ENCODE measurements at places on chromosomes 11 and 22.

DNA sequence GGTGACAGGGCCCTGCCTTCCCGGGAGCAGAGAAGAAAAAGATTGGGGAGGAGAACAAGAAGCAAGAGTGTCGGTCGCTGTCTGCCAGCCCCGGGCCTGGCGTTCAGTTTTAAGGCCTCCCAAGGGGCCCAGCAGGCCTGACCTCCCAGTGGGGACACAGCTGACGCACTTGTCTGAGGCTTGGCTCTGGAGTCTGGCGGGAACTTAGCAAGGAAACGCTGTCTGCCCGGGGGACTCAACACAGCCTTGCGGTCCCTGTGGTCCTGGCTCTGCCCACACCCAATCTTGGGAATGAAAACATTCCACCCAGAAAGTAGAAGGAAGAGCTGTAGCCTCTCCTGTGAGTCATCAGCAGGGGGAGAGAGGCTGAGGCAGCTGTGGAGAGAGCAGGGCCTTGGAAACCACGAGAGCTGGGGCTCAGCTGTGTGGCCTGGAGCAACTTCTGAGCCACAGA, 54.4 kb downstream of the TRAF6 start:
- DNase-seq = peak; percentile 52

GRCh38 chr22:47393191-47393590, 630.7 kb downstream of the TBC1D22A start:
- DNase-seq = no peak

DNA sequence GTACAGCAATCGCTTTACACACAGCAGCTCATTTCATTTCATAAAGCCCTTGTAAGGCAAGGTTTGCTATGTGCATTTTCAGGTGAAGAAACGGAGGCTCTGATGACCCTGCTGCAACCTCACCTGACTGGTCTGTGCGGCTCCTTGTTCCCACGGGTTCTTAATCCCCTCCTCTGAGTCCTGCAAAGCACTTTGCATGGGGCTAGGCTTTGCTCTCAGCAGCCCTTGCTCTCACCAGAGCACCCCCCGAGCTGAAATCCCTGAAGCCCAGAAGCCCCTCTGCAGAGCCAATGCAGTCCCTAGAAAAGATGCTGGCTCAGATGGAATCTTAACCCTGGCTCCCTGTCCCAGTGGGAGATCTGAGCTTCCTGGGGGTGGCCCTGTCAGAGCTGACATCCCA, 11.0 kb upstream of the APOL6 start:
- no peak for DNase-seq

DNA sequence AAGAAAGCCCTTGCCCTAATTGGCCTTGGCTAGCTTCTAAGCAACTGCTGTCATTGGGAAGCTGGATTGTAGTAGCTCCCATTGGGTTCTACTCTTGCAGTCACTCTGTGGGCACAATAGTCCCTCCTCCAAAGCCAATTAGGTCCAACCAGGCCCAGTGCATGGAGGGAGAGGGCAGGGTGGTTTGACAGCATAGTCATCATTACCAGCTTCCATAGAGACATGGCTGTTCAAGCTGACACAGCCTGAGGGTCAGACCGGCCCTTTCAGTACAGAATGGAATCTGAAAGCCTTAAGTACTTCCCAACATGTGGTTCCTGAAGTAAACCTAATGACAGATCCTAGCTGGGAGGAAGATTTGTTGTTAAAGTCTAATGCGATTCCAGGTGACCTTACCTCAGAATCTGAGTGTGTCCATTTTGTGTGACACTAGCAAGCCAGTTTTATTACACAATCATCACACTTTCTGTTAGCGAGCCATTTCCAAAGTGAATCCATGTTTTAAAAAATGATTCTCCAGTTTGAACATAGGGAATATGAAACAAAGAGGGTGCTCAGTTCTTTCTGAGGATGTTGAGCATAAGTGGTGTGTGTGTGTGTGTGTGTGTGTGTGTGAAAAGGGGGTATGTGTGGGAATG, 6.9 kb downstream of the PLET1 start:
- no peak for DNase-seq

GRCh38 chr11:78586452-78587046, 11.9 kb upstream of the NARS2 start:
- DNase-seq = no peak

GRCh38 chr11:28058333-28058732, 49.6 kb downstream of the KIF18A start:
- no peak for DNase-seq

- DNase-seq = no peak
Observed at GRCh38 chr11:77370217-77370616, 68.7 kb upstream of the GDPD4 start.

- no peak for DNase-seq
Observed at GRCh38 chr22:36736701-36737320, 33.3 kb upstream of the CACNG2 start.

- no peak for DNase-seq
Observed at GRCh38 chr11:2036863-2037486, 39.3 kb upstream of the H19 start.

DNA sequence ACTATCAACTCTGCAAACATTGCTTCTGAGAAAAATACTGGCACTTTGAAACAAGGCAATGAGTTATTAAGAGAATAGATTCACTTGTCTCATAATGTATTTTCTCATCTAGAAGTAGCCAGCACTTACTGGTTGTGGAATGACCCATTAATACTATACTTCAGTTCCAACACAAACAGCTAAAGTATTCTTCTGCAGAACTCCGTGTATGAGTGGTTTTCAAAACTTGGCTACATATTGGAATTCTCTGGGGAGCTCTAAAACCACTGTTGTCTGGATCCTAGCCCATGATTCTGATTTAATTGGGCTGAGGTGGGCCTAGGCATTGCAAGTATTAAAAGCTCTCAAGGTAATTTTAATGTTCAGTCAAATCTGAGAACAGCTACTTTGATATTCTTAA, 1416.4 kb upstream of the RAG2 start:
- DNase-seq = no peak

GRCh38 chr11:128575961-128576350, 11.4 kb downstream of the ETS1 start:
- DNase-seq = no peak

- no peak for DNase-seq
Observed at GRCh38 chr11:126149759-126150625, 61.5 kb downstream of the RPUSD4 start.

Measured in tibial nerve (tissue), 4 donors.